ENCODE measurements at places on chromosomes 11 and 22.

- no peak for DNase-seq
Observed at GRCh38 chr11:35540526-35540925, 15.1 kb upstream of the PAMR1 start.

DNA sequence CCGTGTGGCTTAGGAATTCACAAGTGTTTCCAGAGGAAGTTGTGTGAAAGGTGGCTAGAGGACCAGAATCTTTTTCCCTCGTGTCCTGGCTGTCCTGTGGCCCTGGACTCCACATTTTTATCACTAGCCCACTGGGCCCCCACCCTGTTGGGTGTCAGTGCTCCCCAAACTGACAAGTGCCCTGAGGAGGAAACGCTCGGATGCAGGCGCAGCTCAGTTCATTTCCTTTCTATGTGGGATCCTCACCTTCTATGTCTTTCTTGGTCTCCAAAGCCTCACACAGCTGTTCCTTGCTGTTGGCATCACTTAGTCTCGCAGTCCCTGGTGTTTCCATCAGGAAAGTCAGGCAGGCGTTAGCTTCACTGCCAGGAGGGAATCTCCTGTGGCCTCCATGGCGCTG is 68.0 kb upstream of the KCNQ1OT1 start:
- no peak for DNase-seq

DNA sequence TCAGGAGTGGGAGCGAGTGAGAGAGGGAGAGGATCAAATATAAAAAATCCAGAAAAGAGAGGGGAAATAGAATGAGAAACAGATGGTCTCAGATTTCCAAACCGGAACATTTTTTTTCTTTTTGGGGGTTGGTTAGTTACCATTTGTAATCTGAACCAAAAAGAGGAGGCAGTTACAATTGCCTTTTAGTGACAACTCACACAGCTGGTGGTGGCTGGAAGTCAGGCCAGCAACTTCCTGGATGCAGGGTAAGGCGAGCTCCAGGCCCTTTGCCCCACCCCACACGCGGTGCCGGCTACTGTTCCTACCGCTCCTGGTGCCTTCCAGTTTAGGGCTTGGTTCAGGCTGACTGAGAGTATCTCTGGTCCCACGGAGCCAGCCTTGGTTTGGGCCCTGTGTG is 21.0 kb upstream of the UBASH3B start:
- DNase-seq, result peak; percentile 12

GRCh38 chr11:12900496-12900895 is 108.6 kb upstream of the RASSF10 start:
- DNase-seq, result no peak

GRCh38 chr22:36424901-36425579 is 37.3 kb upstream of the MYH9 start:
- no peak for DNase-seq

DNA sequence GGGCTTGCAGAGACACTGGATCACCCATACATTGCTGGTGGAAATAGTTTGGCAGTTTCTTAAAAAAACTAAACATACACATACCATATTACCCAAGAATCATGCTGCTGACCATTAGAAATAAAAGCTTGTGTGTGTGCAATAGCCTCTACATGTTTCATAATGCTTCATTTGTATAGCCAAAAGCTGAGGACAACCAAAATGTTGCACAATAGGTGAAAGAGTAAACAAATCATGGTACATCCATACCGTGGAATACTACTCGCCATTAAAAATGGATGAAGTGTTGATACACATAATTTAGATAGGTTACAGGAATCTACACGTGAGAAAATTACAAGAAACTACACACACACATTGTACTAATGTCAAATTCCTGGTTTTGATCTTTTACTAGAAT is 6.5 kb downstream of the KBTBD3 start:
- no peak for DNase-seq

GRCh38 chr11:120832481-120833238 is 191.2 kb upstream of the TBCEL start:
- no peak for DNase-seq

- DNase-seq, result no peak
Observed at GRCh38 chr22:46783721-46784120, 21.3 kb downstream of the TBC1D22A start.

GRCh38 chr11:60719391-60719790 is 5.1 kb upstream of the MS4A18 start:
- DNase-seq, result no peak

DNA sequence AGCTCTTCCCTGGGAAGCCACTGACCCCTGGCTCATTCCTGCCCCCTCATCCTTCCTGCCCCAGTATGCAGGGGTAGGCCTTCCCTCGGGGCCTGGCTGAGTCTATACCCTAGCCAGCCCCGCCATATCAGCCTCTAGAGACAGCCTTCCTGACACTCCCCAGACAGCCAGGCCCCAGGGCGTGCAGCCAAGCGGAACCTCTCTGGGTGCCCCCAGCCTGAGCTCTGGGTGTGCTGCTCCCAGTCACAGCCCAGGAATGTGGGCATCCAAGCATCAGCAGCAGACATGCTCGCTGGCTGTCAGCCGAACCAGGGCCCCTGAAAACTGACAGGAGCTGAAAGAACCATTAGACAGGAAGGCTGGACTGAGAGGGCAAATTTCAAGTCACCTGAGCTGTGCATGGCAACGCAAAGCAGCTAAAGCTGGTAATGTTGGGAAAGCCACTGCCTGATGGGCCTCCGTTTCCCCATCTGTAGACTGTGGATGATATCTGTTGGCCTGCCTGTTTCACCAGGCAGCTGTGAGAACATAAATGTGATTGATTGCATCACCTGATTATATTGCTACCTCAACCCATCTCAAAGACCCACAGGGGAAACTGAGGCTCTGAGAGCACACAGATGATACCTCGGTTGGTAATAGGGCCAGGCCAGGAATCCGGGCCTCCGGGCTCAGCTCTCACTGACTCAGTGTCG is 93.2 kb downstream of the LRRC32 start:
- no peak for DNase-seq

- DNase-seq, result no peak
Observed at GRCh38 chr11:128694618-128695481, 978 bp downstream of the FLI1 start.

DNA sequence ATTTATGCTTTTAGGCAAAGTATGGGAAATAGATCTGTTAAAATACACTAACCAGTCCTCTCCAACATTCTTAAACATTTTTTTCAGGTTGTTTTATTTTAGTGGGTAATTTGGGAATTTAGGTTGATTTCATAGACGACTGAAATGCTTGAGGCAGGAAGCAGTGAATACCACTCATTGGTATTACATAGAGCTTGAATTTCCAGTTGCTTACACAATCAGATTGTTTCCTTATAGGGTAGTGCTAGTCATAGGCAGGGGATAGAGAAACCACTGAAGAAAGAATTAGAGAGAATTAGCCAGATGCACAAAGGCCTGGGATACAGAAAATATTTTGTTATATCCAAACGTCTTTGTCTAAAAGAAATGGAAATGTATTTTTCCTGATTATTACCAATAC is 23.9 kb upstream of the LYVE1 start:
- DNase-seq, result no peak

GRCh38 chr11:1968454-1969002 is 21.4 kb downstream of the MRPL23 start:
- no peak for DNase-seq

GRCh38 chr22:21966643-21967516 is 14.2 kb upstream of the PPM1F start:
- DNase-seq, result no peak

DNA sequence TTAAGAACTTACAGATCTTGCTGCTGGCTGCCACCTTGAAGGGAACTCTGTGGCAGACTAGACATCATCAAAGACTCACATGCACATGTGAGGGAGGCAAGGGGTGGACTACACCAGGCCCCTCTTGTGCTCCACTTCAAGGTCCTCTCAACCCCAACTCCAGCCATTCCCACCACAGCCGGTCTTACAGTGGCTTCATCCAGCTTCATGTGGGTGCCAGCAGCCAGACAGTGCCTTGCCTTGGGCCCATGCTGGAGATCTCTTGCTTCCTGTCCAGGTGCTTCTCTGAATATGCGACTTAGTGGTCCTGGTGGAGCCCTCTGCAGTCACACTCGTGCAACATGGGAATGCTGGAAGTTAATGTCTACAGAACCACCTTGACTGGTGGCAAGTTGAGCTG is 44.6 kb upstream of the WNT7B start:
- DNase-seq, result no peak

- peak; percentile 42 for DNase-seq
Observed at GRCh38 chr11:66371627-66372415, at the start of gene SLC29A2. Gene SLC29A2, minus strand, starts transcription at chr11:66371760. Its CDS starts 169 bp downstream, at chr11:66371591.

DNA sequence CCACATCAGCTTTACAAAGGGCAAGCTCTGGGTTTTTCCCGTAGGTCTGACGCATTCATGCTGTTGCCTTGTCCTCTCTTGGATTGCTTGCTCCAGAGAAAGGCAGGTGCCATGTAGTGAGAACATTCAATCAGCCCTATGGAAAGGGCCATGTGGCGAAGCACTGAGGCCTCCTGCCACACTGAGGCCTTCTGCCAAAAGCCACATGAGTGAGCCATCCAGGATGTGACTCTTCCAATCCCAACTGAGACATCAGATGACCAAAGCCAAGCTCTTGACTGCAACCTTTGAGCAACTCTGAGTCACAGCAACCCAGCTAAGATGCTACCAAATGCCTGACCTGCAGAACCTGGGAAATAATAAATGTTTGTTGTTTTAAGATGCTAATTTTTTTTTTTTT is 9.0 kb upstream of the PANX3 start:
- DNase-seq, result no peak

DNA sequence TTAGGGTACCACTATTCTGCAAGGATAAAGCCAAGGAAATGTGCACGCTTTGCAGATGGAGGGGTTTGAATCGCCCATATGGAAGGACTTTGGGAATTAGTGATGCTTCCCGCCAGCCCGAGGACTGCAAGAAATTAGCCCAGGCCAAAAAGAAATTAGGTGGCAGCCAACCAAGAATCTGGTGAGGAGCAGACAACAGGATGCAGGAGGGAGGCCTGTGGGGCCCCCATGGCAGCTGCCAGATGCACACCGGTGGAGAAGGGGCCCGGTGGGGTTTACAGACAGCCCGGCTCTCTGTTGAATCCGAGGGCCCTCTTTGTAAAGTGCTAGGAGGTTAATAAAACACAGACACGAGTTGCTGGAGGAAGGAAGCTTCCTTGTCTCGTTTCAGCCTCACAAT is 73.5 kb downstream of the TIMP3 start:
- no peak for DNase-seq

DNA sequence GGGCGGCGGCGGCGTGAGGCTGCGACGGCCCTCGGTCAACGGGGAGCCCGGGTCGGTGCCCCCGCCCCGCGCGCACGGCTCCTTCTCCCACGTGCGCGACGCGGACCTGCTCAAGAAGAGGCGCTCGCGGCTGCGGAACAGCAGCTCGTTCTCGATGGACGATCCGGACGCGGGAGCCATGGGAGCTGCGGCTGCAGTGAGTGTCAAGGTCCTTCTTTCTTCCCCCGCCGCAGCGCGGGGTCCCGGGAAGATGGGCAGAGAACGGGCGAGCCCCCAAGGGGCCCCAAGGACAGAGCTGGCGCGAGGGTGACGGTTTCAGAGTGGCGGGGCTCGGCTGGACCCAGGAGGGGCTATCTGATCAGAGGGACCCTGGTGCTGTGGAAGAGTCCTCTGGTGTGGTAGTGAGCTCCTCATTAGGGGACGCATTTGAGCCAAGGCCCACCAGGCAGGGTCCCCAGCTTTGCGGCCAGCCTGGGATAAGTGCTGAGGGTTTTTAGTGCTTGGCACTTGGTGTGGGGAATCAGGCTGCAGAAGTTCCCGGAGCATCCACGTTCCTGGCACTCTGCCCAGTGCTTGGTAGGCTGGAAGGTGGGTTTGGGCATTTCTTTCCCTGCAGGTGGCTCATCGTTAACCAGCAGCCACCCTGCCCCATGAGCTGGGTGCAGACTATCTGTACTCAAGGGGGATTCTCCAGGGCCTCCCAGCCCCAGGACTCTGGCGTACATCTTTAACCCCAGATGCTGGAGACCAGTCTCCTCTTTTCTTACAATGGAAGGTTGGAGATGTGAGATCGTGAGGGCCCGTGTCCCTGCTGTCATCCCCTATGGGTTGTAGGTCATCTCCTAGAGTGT is 9.8 kb downstream of the EHBP1L1 start:
- no peak for DNase-seq

Measured in posterior cingulate gyrus (tissue), 11 donors.